ENCODE measurements at places on chromosomes 4 and X.

DNA sequence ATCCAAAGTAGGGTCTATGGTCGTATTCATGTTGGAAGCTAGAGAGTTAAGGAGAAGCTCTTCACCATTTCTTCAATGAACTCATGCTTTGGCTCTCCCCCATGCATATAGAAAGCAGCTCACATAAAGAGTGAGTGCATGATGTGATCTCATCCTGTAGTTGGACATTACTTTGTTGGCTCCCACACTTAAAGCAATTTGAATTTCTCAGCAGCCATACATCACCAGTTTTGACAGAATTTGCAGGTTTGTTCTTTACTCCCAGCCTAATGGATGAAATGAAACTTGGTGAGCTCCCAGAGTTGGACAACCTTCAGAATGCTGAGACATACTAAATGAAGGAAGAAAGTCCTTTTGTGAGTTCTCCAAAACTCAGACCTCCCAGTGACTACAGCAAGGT, 613.5 kb downstream of the IQCM start:
- DNase-seq = no peak

GRCh38 chr4:1369479-1370079, 22.6 kb downstream of the UVSSA start:
- no peak for DNase-seq

- no peak for DNase-seq
These were observed 16.1 kb upstream of the TASL start for GRCh38 chrX:30593440-30594200.

GRCh38 chrX:48498374-48498809, 10.4 kb upstream of the PORCN start:
- DNase-seq = no peak

GRCh38 chrX:31320740-31321139, 248.9 kb upstream of the FTHL17 start:
- no peak for DNase-seq

GRCh38 chr4:128573781-128574508, 235.6 kb upstream of the JADE1 start:
- no peak for DNase-seq

- no peak for DNase-seq
These were observed 33.4 kb downstream of the TAPT1 start for GRCh38 chr4:16192631-16193518.

DNA sequence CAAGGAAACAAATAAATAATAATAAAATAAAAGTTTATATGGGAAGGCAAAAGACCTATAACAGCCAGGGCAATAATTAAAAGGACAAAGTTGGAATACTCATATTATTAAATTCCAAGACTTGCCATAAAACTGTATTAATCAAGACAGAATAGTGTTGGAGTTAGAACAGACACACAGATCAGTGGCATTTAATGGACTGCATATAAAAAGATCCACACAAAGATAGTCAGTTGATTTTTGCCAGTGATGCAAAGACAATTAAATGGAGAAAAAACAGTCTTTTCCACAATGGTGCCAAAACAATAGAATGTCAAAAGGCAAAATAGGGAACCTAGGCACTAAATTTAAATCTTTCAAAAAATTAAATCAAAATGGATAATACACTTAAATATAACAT, 587.1 kb upstream of the GRIA3 start:
- no peak for DNase-seq

DNA sequence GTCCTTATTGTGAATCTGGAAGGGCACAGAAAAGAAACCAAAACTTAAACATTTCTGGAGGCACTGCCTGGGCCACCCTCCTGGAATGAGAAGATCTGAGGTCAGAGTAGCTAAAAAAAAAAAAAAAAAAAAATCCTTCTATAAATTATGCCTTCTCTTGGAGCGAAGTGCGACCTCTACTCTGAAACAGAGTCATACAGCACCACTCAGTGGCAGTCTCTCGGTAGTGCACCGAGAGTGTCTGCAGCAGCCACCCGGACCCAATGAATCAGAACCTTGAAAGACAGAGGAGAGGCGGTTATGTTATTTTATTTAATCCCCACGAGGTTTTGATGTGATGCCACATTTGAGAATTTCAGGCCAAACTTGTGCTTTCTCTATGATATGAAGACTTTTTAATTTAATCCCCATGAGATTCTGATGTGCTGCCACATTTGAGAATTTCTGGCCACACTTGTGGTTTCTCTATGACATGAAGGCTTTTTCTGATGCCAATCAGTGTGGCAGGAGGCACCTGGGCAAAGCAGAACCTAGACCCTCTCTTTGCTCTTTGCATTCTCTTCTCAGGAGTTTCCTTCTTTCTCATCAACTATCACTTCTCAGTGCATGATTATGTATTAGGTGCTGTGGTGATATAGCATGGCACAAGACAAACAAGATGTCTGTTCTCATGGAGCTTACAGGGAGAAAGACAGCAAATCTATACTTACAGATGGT, 5.6 kb upstream of the CT47C1 start:
- no peak for DNase-seq

- DNase-seq = no peak
These were observed 534.4 kb downstream of the MID1IP1 start for GRCh38 chrX:39335513-39336235.

- no peak for DNase-seq
These were observed 12.5 kb downstream of the SH2D1A start for GRCh38 chrX:124358800-124359383.

- no peak for DNase-seq
These were observed 196.4 kb downstream of the GALNTL6 start for GRCh38 chr4:172009446-172010230.

- no peak for DNase-seq
These were observed 178.4 kb downstream of the MGST2 start for GRCh38 chr4:139844057-139844456.

DNA sequence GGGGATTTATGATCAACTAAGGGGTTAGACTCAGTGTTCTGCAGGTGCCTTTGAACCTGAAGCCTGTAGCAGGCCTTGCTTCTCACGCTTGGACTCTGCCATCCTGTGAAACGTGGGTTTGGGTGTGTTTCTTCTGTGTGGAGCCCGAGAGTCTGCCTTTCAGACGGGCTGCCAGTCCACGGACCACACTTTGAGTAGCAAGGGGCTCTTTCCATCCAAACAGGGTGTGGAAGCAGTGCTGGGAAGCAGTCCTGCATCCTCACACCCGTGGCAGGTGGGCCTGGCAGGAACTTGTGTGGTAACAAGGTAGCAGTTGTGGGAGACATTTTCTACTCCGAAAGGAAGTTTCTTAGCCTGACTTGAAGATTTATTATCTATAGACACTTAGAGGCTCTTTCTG, 22.7 kb downstream of the RGS12 start:
- DNase-seq = no peak

GRCh38 chr4:78671903-78672815, 104.0 kb upstream of the BMP2K start:
- no peak for DNase-seq

DNA sequence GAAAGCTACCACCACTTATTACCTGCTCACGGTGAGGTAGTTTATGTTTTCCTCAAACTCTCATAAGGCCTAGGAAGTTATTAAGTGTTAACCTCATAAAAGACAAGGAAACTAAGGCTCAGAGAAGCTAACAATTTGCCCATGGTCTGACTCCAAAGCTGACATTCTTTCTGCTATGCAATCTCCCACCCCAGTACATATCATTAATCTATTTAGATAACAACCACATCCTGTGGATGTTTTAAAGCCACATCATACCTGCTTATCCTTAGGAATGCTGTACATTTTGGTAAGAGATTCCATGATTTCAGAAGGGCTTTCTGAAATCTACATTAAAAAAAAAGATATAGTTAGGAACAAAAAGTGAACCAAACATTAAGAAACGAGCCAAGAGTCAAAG, 55.4 kb downstream of the HUWE1 start:
- DNase-seq = no peak

DNA sequence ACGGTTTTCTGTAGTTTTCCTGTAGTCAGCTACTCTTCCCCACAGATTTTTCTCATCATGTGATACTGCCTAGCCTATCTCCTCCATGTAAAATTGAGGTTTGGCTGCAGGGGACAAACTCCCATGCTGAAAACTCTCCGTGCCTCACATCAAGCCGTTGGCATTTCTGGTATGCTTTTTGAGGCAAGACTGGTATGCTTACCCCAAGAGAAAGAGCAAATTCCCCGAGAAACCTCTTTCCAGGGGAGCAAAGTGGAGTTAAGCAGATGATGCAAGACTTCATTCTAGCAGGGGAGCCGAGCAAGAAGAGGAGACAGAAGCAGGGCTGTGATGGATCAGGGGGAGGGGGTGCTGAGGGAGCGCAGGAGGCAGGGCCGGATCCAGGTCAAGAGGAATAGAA, 4.8 kb downstream of the SOWAHD start:
- no peak for DNase-seq

DNA sequence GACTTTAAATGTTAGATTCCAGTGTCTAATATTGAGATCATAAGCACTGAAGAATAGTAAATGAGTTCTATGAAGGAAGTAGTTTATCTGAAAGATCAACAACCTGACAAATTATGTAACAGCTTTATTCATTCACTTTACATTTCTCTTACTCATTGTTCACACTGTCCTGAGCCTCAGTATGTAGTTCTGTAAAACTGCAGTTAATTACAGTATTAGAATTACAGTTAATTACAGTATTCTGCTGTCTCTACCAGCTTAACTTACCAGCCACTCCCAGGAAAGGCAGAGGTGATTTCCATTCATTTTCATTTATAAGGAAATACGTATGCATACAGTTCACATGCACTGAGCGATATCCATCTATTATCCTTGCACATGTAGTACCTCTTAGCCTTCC, 32.7 kb downstream of the NFKB1 start:
- no peak for DNase-seq

DNA sequence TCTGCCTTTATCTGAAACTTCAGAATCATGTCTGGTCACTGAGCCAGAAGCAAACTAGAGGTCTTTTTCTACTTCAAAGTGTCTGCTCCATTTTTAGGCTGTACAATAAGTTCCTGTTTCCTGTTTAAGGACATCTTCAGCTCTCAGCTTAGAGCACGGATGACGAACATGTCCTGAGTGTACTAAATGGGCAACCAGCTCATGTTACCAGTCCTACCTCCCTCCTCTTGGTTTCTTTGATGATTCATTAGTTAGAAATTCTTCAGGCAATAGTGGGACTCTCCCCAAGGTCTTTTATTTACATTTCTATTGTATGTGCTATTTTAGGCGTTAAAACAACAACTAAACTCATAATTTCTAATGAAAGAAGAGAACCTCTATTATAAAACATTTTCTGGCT, 58.0 kb downstream of the ENPEP start:
- no peak for DNase-seq

- DNase-seq = no peak
These were observed 43.1 kb upstream of the RPS6KA3 start for GRCh38 chrX:20309806-20310205.

DNA sequence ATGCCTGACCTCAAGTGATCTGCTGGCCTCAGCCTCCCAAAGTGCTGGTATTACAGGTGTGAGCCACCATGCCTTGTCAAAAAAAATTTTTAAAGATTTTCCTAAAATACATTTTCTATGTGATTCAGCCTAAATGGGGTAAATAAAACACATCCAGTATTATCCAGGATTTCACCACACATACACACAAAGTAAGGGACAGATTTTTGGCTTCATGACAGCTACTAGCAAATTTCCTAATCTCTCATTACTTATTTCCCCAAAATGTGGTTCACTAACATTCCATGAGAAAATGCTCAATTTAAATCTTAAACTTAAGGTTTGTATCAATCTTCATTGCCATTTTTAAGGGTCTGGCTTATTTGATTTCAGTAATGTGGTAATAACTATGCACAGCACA, 348.5 kb upstream of the INTU start:
- no peak for DNase-seq

GRCh38 chrX:66009231-66009845, 30.5 kb downstream of the VSIG4 start:
- DNase-seq = no peak

GRCh38 chr4:86055898-86056297, 304.0 kb downstream of the MAPK10 start:
- DNase-seq = no peak

- DNase-seq = no peak
These were observed 17.5 kb downstream of the RFC1 start for GRCh38 chr4:39348371-39349315.

DNA sequence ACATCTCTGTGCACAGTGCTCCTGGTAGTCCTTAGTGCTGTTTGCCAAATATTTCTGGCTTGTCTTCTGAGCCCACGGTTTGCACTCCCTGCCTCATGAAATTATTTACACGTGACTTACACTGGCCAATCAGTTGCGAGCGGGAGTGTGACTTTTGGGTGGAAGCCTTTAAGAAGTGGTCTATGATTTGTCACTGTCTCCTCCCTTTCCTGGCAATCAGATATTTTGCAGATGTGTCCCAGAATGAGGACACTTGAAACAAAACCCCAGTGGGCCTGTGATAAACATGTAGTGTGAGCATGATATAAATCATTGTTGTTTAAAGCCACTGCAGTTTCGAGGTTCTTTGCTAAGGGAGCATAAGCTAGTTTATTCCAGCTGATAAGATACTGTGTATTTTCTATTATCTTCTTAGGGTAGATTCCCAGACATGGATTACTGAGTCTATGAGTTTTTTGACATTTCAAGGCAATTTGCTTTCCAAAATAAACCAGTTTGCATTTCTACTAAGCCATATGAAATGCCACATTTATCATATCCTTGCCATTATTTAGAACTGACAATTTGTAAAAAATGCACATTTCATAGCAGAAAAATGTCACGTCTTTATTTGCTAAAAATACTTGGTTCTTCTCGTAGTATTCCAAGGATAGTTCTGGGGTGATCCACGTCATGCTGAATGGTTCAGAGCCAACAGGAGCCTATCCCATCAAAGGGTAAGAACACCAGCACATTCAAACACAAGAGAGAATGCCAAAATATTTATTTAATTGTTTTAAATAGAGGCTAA, 12.0 kb downstream of the BST1 start:
- no peak for DNase-seq

GRCh38 chr4:95551653-95552052, 2.9 kb upstream of the UNC5C start:
- DNase-seq = no peak

GRCh38 chr4:150106886-150107285, 28.6 kb downstream of the DCLK2 start:
- DNase-seq = no peak

GRCh38 chr4:35644591-35644990, 599.7 kb downstream of the ARAP2 start:
- DNase-seq = no peak

- no peak for DNase-seq
These were observed 32.4 kb upstream of the UGDH start for GRCh38 chr4:39559626-39560025.

- no peak for DNase-seq
These were observed 117.4 kb downstream of the AWAT2 start for GRCh38 chrX:69932323-69932722.

- DNase-seq = no peak
These were observed 46.3 kb downstream of the ALPK1 start for GRCh38 chr4:112343330-112344080.

- DNase-seq = no peak
These were observed 40.2 kb downstream of the CRMP1 start for GRCh38 chr4:5852523-5853202.

GRCh38 chrX:434946-435345, 48.2 kb upstream of the PPP2R3B start:
- no peak for DNase-seq

GRCh38 chr4:172698256-172698655, 470.4 kb upstream of the GALNT7 start:
- no peak for DNase-seq
